ENCODE measurements at places on chromosomes 2 and 18.

GRCh38 chr2:217419055-217419671, 559.3 kb upstream of the TNP1 start:
- no peaks in the 10 kb centered on the region for H3K4me1 ChIP-seq
- no peak overlapping the region for H3K27ac ChIP-seq
- DNase-seq = no peak
- H3K4me3 ChIP-seq = no peak overlapping the region
- peaks cover 8% of the 10 kb centered on the region for H3K27me3 ChIP-seq
- no peaks in the 10 kb centered on the region for H3K36me3 ChIP-seq

GRCh38 chr2:179447421-179447820, 182.8 kb upstream of the SESTD1 start:
- H3K4me3 ChIP-seq = no peak overlapping the region
- no peak overlapping the region for H3K27ac ChIP-seq
- H3K4me1 ChIP-seq = no peaks in the 10 kb centered on the region
- no peak for DNase-seq
- peaks cover 6% of the 10 kb centered on the region for H3K27me3 ChIP-seq

DNA sequence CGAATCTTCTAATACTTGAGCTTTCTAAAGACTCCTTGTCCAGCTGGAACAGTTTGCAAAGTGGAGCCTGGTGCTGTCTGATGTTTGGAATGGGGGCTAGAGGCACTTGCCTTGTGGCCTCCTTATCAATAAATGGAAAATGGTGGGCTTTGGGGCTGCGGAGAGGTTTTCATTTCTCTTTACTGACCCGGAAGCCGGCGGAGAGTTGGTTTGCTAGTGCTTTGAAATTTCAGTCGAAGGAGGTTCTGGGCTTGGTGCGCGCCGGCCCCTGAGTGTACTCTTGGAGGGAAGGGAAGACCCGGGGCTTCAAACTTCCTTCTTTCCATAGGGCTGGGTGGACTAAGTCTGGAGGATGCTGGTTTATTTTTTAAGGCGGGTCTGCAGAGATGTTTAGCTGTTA, 714 bp downstream of the RPIA start:
- H3K27me3 ChIP-seq = no peaks in the 10 kb centered on the region
- peaks cover 12% of the 10 kb centered on the region for H3K36me3 ChIP-seq
- peak; percentile 66 for DNase-seq
- peak overlapping the region; percentile 96 for H3K27ac ChIP-seq
- peaks cover 53% of the 10 kb centered on the region for H3K4me1 ChIP-seq
- peak overlapping the region; percentile 97 for H3K4me3 ChIP-seq

- H3K27ac ChIP-seq = peak overlapping the region; percentile 7
- H3K36me3 ChIP-seq = peaks cover 71% of the 10 kb centered on the region
- no peaks in the 10 kb centered on the region for H3K27me3 ChIP-seq
- DNase-seq = no peak
- H3K4me3 ChIP-seq = no peak overlapping the region
Observed at GRCh38 chr2:62221141-62221540, 25.2 kb downstream of the B3GNT2 start.

GRCh38 chr2:28448793-28449100, 47.1 kb upstream of the PLB1 start:
- H3K27me3 ChIP-seq = peaks cover 3% of the 10 kb centered on the region
- no peak overlapping the region for H3K27ac ChIP-seq
- H3K4me1 ChIP-seq = peaks cover 42% of the 10 kb centered on the region
- DNase-seq = no peak
- H3K4me3 ChIP-seq = no peak overlapping the region
- no peaks in the 10 kb centered on the region for H3K36me3 ChIP-seq

DNA sequence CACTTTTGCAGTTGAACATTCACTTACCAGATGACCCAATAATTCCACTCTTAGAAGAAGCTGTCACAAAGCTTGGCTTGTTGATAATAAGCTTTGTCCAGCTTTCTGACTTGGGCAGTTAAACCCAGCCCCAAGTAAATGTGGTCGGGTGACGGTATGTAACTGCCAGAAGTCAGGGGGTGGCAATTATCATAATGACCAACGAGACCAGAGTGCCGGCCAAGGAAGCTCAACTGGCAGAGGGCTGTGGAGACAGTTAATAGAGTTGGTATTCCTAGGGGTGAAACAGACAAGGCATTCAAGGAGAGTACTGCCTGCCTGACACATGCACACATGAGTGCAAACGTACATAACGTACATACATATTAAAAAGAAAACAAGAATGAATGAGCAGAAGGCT, 116.7 kb downstream of the EIPR1 start:
- DNase-seq = no peak
- H3K36me3 ChIP-seq = peaks cover 6% of the 10 kb centered on the region
- no peaks in the 10 kb centered on the region for H3K27me3 ChIP-seq
- H3K4me1 ChIP-seq = no peaks in the 10 kb centered on the region
- H3K4me3 ChIP-seq = no peak overlapping the region
